ENCODE measurements at places on chromosomes 13 and 19.

GRCh38 chr13:107475753-107476453 lies 739.4 kb downstream of the LIG4 start:
- no peak for DNase-seq

DNA sequence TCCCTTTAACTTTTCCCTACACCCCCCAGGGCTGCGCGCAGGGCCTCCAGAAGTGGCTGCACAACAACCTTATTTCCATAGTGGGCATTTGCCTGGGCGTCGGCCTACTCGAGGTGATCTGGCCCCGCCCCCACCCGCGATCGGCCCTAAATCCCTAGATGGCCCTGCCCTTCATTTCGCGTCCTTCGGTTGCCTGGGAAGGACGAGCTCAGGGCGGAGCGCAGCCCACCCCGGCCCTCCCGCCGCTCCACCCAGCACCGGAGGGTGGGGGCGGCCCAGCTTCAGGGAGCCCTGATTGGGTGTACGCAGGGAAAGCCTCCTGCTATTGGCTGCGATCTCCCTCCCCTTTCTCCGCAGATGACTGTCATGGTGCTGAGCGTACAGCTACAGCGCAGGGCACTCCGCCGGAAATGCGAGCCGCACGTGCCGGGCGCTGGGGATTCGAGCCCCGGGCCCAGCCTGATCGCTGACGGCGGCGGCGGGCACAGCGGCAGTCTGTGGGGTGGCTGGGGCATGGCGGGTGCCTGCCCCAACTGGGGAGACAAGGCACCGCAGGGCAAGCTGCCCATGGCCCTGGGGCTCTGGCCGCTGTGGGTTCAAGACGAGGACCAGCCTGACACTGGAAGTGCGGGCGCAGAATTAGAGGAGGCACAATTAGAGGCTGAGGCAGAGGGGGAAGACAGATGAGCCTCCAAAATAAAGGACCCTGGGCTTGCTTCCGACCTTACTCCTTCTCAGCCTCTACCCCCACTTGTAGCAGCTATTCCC lies 4.3 kb downstream of the CD37 start:
- DNase-seq, result peak; percentile 89

DNA sequence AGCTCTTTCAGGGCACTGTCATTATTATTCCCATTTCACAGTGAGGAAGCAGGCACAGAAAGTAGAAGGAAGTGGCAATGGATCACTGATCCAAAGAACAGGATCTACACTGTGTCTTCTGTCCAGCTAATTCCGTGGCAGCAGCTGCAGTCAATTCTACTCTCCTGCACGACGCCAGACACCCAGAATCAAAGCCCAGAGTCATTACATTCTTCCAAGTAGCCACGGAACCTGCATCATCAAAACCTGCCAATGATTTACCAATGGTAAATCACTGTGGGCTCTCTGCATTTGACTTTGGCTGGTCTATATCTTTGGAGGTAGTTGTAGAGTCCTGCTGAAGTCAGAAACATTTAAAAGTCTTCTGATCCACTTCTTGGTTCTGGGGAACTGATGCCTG lies 767.7 kb downstream of the LIG4 start:
- DNase-seq, result no peak

GRCh38 chr13:103022336-103022735 lies 43.9 kb downstream of the SLC10A2 start:
- no peak for DNase-seq

DNA sequence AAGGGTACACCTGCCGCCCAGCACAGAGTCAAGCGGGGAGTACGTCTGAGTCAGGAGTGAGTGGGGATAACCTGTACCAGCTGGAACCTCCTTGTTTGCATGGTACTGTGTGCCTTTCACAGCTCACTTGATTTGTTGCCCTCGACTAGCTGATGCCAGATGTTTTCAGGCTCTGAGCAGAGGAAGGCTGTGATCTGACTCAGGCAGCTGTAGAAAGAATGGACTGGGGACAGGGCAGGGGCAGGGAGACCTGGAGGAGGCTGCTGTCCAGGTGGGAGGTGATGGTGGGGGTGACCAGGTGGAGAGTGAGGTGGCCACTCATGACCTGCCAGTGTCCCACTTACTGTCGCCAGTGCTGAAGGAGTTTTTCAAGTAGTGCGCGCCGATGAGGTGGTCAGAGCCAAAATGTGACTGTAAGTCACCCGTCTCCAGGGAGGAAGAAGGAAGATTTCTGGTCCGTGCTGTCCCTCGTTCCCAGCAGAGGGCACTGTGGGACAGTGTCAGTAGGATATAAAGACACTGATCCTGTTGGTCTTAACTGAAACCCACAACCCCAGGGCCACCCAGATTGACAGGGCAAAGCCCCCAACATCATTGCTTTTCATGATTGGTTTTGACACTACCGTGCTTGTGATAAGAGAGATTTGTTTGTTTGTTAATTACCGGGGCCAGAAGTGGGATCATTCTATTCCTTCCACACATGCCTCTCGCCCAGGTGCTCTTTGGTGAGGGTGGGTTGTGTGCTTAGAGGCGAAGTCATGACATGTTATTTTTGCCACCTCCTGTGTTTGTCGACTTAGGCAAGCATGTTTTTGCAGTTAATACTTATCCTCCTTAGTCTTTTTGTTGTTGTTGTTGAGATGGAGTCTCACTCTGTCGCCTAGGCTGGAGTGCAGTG lies 128.4 kb downstream of the DPF1 start:
- peak; percentile 69 for DNase-seq

- no peak for DNase-seq
These were observed 45.3 kb upstream of the PCDH9 start for GRCh38 chr13:67275351-67275960.

GRCh38 chr19:28396287-28396831 lies 816.6 kb downstream of the UQCRFS1 start:
- DNase-seq, result no peak

GRCh38 chr13:34294483-34295129 lies 476.7 kb downstream of the RFC3 start:
- no peak for DNase-seq

DNA sequence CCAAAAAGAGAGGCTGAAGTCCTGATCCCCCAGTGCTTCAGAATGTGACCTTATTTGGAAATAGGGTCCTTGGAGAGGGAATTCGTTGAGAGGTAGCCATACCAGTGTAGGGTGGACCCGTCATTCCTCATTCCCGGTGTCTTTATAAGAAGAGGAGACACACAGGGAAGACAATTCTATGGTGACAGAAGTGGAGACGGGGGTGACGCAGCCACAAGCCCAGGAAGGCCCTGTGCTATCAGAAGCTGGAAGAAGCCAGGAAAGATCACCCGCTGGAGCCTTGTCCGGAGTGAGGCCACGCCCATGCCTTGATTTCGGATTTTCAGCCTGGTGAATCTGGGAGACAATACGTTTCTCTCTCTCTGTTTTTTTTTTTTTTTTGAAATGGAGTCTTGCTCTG lies 2.6 kb upstream of the MYPOP start:
- DNase-seq, result no peak

DNA sequence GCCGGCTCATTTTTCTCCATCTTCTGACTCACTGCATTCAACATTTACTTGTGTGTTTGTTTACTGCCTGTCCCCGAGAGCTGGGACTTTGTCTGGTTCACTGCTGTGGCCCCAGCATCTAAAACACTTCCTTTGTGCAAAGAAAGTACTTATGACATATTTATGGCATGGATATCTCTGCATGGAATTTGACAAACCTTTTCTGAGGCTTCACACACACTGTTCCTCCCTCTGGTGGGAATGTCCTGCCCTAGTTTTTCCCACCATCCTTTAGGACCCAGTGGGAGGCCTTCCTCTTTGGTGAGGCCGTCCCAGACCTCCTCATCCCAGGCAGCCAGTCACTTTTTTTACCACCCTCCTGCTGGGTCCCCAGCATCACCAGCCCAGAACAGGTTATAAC lies 1.4 kb upstream of the SRRM5 start:
- DNase-seq, result no peak

DNA sequence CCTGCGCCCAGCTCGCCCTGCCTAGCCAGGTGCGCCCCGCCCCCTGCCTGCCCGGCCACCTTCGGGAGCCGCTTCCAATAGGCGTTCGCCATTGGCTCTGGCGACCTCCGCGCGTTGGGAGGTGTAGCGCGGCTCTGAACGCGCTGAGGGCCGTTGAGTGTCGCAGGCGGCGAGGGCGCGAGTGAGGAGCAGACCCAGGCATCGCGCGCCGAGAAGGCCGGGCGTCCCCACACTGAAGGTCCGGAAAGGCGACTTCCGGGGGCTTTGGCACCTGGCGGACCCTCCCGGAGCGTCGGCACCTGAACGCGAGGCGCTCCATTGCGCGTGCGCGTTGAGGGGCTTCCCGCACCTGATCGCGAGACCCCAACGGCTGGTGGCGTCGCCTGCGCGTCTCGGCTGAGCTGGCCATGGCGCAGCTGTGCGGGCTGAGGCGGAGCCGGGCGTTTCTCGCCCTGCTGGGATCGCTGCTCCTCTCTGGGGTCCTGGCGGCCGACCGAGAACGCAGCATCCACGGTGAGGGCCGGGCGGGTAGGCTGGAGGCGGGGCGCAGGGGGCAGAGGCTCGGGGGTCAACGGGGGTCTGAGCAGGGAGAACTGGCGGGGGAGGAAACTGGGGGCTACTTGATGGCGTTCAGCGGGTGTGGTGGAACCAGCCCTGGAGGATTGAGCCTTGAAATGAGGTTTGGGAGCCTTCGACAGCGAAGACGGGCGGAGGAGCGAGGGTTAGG lies at the start of gene SPINT2:
Gene SPINT2 (plus strand): TSS at position 88 of the 727 bp plus-strand sequence. CDS start 320 bp downstream, at position 408.
- no peak for DNase-seq

All from left renal cortex interstitium (tissue), 4 donors.